ENCODE measurements at places on chromosomes 11 and 22.

GRCh38 chr11:34044664-34045485 lies 6.7 kb upstream of the CAPRIN1 start:
- no peak for DNase-seq

DNA sequence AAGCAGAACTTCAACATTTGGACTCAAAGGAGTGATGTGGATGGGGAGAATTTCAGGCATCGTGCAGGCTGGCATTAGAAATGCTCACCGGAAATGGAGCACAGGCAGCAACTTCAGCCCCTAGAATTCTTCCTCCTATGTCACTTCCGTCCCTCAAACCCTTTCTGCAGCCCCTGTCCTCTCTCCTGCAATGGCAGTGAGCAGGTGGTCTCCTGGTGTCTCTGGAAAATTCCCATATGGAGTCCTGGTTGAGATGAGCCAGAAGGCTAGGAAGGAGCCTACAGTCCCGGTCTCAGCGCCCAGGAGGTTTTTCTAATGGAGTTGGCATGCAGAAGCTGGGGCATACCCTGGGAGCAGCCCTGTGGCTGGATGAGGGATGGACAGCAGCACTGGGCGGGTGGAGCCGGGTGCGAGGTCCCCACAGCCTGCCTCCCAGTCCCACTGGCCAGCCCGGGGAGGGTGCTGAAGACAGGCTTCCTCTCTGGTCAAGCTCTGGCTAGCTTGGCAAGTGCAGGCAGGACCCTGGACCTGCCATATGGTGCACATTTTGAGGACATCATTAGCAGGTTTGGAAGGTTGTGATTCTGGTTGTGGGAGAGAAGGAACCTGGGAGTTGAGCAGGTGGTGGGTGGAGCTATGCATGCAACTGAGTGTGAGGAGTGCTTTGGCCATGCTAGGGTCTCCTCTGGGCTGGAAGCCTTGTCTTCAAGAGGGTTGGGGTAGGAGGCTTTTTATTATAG lies 59.8 kb upstream of the B3GAT1 start:
- no peak for DNase-seq

DNA sequence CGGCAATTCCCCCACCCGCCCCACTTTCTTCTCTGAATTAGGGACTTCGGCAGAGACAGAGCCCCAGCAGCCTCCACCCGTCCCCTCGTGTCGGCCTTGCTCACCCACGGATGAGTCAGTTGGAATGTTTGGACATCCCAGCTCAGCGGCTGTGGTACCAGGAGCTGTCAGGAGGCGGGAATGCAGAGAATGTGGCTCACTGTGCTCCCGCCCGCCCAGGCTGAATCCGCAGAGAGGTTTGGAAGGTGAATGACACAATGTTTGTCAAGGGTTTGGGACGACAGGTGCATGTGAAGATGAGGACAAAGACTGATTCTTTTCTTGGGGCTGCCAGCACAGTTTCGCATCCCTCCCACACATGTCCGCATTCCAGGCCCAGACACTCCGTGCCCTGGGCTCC lies 39.6 kb downstream of the LIF start:
- no peak for DNase-seq

DNA sequence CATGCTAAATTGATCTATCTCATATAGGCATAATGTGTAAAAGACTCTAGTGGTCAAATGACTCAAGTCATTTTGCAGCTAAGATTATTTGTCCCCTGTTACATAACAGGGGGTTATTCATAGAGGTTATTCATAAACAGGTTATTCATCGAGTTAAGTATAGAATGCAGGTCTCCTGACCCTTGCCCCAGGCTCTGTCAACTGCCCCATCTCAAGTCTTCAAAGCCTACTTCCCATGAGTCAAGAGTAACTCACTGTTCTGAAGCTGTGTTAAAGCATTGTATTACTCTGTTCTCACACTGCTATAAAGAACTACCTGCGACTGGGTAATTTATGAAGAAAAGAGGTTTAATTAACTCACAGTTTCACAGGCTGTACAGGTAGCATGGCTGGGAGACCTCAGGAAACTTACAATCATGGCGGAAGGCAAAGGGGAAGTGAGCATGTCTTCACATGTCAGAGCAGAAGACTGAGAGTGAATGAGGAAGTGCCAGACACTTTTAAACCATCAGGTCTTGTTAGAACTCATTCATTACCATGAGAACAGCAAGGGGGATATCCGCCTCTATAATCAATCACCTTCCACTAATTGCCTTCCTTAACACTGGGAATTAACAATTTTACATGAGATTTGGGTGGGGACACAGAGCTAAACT lies 226.2 kb upstream of the BLID start:
- no peak for DNase-seq

DNA sequence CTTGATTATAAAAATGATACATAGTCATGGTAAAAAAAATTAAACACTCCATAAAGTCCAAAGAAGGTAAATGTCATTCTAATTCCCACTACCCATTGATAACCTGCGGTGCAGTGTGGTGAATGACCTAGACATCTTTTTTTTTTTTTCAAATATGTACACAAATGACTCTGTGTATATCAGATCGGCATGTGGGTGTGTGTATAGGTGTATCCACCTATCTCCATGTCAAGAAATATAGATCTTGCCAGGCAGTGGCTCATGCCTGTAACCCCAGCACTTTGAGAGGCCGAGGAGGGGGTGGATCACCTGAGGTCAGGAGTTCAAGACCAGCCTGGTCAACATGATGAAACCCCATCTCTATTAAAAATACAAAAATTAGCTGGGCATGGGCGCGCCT lies 18.4 kb upstream of the CBX6 start:
- DNase-seq, result no peak

DNA sequence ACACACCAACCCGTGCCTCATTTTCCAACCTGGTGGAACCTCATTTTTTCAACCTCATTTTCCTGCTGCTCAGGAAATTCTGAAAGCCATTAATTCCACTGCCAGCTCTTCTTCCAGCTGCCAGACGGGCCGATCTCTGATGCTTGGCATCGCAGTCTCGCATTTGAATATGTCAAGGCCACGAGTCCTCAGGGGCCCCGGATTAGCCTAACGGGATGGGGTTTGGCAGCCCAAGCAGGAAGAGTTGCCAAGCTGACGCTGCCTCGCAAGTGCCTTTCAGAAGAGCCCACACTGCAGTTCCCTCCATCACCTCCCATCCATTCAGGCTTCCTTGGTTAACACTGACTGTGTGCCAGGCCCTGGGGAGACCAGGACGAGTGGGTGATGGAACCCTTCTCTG lies 8.7 kb downstream of the RASD2 start:
- no peak for DNase-seq

- no peak for DNase-seq
These were observed 47.5 kb downstream of the SGSM3 start for GRCh38 chr22:40417881-40418280.

- no peak for DNase-seq
These were observed 88.4 kb upstream of the TEAD1 start for GRCh38 chr11:12585861-12586260.

DNA sequence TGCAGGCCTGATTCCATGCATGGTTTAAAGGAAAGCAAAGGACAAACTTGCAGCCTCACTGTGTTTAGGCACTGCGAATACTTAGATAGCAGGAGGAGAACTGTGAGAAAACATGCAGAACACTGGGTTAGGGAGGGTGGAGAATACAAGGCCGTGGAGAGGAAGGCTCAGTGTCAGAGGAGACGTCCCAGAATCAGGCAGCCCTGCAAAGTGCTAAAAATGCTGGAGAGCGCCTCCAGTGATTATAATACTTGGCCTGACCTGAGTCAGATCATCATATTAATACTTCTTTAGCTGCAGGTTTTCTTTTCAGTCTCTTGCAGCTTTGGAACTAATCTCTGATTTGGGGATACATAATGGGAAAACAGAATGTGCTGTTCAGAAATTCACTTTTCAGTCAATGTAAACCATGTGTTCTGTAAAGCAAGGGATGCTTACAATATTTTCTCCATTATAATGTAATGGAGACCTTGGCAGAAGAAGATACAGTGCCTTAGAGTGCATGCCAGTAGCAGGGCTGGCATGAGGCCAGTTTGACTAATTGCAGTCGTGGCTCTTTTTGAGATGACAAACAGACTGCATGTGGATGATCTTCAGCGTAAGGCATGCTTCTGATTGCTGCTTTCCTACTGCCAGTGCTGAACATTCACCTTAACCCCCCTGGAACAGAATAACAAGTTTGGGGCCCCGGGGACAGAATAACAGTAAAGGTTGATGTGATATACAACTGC lies 16.8 kb downstream of the EXT2 start:
- DNase-seq, result no peak

DNA sequence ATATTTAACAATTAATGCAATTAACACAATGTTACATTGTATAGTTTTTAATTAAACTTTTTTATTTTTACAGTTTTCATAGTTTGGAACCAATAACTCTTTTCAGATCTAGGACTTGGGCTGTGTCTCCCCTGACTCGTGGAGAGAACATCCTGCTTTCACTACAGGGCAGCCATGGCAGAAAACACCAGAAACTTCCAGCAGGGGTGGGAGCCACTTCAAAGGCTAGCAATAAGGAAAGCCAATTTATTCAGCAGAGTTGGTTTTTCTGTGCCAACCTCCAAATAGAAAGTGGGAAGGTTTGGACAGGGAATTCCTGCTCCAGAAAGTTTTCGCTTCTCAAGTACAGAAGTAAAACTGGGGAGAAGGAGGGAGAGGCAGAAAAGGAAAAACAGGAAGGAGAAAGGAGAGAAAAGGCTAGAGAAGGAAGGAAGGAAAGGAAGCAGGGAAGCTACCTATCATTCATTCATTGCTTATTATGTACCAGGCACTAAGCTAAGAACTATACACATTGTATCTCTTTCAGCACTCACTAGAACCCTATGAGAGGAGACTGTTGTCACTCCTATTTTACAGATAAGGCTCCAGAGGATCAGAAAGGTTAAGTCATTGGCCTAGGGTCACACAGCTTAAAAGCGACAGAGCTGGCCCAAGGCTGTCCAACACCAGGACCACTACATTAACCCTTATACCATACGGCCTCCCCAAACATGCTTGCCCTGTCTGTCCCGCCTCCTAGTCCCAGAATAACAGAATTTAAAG lies 54.8 kb upstream of the CREB3L1 start:
- DNase-seq, result no peak

GRCh38 chr22:46273432-46274148 lies 5.8 kb downstream of the TTC38 start:
- no peak for DNase-seq

- no peak for DNase-seq
These were observed 90.9 kb upstream of the CRTAM start for GRCh38 chr11:122747351-122747781.

DNA sequence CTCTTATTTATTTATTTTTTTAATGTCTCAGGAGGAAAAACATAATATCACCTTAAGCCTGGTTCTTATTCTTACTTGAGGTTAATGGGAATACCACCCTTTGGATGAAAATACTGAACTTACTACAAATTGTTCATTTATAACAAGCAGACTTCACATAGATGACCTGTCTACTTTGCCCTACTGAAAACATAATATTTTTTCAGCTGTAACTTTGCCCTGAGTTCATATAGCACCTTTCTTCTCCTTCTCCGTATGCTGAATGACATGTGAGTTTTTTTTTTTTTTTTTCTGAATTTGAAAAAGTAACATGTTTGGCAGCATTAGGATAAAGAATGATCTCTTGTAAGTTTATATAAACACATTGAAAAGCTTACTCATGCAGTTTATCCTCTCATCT lies 186.8 kb downstream of the TMEM135 start:
- DNase-seq, result no peak

- DNase-seq, result no peak
These were observed 56.4 kb downstream of the SGSM3 start for GRCh38 chr22:40426594-40427333.

DNA sequence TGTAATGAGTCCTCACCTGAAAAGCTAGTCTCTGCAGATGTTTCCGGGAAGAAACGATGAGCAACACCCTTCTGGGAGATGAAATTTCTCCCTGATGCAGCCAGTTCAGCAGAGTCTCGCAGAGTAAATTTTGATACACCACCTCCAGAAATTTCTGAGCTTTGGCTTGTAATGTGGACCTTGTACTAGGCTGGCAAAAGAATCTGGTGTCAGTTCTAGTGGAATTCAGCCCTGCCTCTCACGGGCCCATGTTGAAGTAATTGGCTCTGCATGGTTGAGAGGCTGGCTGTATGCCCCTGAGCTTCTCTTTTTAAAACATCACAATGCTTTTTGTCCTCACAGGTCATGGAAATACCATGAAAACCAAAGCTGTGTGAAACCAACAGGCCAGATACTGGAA lies at the start of gene GLYAT:
GLYAT (minus strand) TSS at position 125 of the 400 bp plus-strand sequence. CDS start 7,447 bp downstream, outside the sequence.
- no peak for DNase-seq

DNA sequence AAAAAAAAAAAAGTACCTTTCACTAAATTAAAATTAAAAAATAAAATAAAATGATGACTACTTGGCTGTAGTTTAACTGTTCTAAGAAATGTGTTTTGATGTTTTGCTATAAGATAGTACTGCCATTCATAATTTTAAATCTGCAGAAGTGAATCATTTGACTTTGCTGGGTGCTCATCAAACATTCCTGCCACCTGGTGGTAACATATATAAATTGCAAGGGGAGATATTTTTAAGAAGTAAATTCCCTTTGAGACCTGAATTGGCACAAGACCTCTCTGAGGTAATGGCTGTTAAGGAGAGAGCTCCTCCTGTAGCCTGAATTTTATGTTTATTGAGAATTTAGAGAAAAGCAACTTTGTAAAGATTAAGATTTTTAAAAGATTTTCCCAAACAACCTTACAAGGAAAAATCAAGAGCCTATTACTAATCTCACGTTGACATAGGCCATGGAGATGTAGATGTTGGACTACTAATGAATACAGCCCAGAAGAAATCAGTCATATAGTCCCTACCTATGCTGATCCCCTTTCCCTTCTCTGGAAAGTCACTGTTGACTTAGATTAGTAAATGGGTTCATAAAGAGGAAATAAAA lies 11.9 kb upstream of the NARS2 start:
- DNase-seq, result no peak

DNA sequence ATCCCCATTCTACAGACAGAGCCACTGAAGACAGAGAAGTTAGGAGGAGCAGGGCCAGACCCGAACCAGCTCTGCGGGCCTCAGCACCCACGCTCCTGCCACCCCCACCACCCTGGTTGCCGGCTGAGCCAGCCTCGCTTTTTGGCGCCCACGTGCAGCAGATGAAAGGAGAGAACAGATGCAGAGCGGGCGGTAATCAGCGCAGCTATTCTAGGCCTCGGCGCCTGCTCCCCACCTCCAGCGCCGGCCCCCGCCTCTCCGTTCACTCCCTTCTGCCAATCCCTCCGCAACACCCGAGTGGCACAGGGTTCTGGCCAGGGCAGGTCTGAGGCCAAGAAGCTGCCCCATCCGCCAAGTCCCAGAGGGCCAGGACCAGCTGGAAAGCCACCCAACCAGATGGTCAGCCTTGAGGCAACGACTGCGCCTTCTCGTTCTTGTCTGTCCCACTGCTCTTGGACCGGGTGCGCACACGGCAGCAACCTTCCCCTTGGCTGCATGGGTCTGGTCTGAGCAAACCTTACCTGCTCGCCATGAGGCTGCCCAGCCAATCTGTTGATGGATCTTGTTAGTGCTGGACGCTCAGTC lies 16.8 kb downstream of the DNAL4 start:
- no peak for DNase-seq

Measured in stimulated activated CD8-positive, alpha-beta memory T cell treated with anti-CD3 and anti-CD28 coated beads, Interleukin-4, amount 100 ng/mL, for 1 hour (primary cell).